Immature natural killer cell (primary cell): ENCODE measurements at places on chromosomes 12 and 14.
A peak's percentile ranks its signal among the peaks of the same experiment; 100 is the strongest.

DNA sequence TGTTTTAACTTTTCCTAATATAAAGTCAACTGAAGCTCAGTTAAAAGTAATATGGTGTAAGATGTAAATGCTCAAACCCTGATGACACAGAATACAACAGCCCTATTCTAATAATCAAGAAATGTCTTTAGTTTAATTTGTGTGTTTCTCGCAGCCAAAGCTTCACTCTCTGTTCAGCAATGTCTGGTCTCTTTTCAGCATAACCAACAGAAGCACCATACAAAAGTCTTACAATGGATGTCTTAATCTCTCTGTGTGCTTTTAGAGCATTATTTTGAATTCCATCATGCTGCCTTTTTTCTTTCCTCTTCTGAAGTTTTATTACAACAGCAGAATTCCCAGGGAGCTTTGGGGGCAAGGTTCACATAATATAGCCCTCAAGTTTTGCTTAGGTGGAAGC is 210.2 kb upstream of the NPAS3 start:
- DNase-seq, result no peak

DNA sequence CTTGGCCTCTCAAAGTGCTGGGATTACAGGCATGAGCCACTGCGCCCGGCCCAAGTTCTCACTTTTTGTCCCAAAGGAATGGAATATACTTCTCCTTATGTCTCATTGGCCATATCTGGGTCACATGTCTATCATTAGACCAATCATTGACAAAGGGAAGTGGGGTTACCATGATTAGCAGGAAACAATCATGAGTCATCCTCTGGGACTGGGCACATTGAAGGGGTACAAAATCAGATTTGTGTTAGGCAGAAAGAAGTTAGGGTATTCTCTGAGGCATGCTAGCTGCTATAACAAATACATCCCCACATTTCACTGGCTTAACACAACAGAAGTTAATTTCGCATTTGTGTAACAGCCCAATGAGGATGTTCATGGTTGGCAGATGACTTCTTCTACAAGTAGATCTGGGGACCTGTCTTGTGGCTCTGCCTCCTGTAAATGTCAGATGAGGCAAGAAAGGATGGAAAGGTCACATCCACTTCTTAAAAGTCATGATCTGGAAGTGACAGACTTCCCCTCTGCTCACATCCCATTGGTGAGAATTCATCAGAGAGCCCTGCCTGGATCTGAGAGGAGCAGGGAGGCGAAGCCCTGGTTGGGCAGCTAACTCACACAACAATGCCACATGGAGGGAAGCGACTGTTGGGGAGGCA is 3.1 kb downstream of the CCDC63 start:
- no peak for DNase-seq

DNA sequence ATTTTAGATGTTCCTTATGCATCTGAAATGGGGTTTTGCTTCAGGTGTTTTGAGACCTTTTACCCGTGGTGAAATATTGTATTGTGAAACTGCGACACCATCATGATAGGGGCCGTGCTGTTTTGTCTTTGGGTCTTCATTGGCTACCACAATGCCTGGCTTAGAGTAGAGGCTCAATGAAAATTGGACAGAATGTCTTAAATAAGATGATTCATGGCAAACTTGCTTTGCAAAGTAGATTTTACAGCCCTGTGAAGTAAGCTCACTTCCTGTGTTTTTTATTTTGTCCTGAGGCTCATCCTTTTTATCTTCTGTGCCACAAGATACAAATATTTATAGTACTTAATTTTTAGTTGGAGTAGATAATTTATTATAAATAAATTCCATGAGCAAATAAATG is 111.3 kb upstream of the FRMD6 start:
- DNase-seq, result no peak

DNA sequence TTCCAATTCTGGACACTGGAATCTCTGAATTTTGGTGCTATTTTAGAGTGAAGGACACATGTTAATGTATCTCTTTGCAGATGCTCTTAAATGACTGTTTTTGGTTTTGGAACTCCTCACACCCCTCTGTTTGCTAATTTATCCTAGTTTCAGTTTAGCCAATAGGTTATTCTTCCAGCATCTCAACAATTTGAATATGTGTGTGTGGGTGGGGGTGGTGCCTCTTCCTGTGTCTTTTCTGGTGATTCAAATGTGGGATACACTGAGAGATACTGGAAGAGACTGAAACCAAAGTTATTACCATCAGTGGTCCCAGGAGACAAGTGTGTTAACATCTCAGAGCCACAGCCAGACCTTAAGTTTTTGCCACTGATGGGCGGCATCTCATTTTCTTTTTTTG is 1317.4 kb upstream of the TMEM132C start:
- no peak for DNase-seq

GRCh38 chr12:52772188-52772587 is 5.0 kb downstream of the KRT76 start:
- no peak for DNase-seq

- no peak for DNase-seq
These were observed 209.1 kb downstream of the BCL11B start for GRCh38 chr14:99062772-99063418.

- DNase-seq, result no peak
These were observed 498.7 kb downstream of the TMEM121 start for GRCh38 chr14:106024983-106025604.

- no peak for DNase-seq
These were observed 10.0 kb downstream of the DDX51 start for GRCh38 chr12:132133952-132134652.

GRCh38 chr14:106872611-106873446 is 1346.4 kb downstream of the TMEM121 start:
- DNase-seq, result peak; percentile 64

- DNase-seq, result peak; percentile 20
These were observed 732 bp downstream of the ZNF664 start for GRCh38 chr12:123973552-123974341.

GRCh38 chr12:117076410-117077372 is 22.5 kb downstream of the TESC start:
- no peak for DNase-seq

DNA sequence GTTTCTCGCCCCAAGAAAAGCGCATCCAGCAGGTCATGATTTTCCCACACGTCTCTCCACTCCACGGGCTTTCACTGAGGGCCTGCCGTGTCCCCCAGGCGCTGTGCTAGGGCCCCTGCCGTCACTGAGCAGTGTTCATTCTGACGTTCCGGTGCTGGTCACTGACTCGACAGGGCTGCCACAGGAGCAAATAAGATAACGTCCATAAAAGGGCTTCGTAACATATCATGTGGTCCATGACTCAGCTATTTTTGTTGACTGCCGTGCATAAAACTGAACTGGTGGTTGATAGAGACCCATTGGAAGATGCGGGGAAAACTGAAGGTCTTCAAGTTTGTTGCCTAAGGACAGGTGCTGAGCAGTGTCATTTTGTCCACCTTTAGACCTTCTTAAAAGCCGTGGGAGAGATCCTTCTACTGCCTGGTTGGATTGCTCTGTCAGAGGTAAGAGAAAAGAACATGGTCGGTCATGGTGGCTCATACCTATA is 46.3 kb downstream of the ADGRD1 start:
- no peak for DNase-seq

DNA sequence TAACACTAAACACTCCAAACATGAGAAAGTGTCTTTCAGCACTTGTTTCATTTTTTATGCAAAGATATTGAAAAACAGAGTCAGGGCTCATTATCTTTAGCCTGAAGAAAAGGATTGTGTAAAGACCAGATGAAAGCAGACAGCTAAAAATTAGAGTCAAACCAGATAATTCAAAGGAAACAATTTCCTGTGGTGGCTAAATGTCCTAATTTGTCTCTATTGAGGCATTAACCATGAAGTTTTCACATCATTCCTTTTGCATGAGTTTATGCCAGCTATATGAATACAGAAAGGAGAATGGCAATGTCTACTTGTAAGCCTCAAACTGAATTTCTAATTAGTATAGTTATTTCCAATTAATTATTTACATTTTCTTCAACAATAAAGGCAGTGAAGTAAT is 338.5 kb downstream of the FSCB start:
- DNase-seq, result no peak

GRCh38 chr12:41606468-41607445 is 418.6 kb downstream of the PDZRN4 start:
- no peak for DNase-seq

DNA sequence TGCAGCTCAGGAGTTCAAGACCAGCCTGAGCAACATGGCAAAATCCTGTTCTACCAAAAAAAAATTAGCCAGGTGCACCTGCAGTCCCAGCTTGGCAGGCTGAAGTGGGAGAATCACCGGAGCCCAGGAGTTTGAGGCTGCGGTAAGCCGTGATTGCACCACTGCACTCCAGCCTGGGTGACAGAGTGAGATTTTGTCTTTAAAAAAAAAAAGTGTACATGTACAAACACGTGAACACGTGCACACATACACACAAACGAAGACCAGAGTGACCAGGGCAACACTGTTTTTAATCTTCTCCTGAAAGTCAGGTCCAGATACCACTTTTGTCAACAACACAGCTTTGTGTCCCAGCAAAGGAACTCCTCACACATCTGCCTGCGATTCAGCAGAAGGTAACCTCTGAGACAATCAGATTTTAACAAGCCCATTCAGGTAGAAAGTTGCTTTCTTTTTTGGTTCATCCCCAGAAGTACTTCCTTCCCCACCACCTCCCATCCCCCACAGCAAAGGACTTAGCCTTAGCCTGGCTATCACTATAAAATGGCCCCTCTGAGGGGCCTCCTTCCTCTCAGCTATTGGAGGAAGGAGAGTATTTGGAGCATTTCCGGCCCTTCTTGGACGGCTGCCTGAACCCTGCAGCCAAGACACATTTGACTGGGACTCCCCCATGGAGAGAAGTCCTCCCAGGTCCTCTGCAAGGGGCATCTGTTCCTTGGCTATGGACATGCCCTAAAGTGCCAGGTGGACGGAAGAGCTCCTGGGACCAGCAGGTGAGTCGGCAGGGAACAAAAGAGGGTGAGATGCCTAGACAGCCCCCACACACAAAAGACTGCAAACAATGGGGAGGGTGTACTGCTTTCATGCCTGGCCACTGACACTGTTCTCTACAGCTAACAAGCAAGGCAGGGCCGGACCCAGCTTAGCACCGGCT is 9.8 kb downstream of the CTDSP2 start:
- DNase-seq, result peak; percentile 36

- DNase-seq, result no peak
These were observed 130.9 kb upstream of the PLEKHA5 start for GRCh38 chr12:18998343-18999261.

GRCh38 chr12:108778053-108778452 is 46.7 kb upstream of the CORO1C start:
- DNase-seq, result no peak

- DNase-seq, result no peak
These were observed 19.1 kb upstream of the LDHB start for GRCh38 chr12:21676776-21677175.

- no peak for DNase-seq
These were observed 830 bp upstream of the TRMT61A start for GRCh38 chr14:103528146-103528586.

DNA sequence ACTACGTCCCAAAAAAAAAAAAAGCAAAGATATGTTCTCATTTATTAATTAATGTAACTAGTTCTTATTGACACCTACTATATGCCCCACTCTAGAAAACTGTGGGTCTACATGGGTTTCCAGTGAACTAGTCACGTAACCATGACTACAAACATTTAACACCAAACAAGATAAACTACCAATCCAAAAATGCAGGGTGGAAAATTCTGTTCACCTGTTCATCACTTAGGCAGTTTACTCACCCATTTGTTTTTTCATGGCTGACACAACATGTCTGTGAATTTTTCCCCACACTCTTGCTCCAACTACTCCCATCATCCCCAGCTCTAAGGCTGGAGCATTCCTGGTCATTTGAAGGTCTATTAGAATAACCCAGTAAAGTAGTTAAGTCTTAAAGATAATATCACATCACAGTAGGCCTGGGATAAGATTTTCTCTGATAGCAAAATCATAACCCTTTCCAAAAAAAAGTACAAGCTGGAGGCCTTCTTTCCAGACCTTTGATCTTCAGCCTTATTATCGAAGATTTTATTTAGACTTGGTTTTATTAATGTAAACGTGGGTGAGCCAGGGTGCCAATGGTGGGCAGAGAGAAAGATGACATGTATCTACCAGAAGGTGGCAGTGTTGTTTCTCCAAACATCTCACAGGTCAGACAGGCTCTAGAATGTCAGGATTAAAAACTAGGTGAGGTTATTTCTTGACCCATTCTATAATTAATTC is 61.6 kb upstream of the DAAM1 start:
- DNase-seq, result peak; percentile 54

- peak; percentile 16 for DNase-seq
These were observed 39.9 kb downstream of the BCL11B start for GRCh38 chr14:99231850-99232713.

DNA sequence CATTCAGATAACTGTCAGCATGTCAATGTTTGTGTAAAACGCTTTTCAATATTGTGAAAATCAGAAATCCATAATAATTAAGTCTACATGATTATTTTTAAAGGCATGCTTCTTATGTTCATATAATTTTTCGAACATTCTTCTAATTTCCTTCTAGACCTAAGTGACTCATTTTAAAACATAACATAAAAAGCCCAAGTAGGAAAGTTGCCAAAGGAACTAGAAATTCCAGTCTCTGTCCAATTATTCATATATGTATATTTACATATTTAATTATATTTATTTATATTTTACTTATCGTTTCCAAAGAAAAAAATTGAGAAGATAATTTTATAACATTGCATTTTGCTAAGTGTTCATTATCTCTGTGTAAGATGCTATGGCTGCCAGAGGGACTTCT is 110.4 kb downstream of the TMTC1 start:
- no peak for DNase-seq

DNA sequence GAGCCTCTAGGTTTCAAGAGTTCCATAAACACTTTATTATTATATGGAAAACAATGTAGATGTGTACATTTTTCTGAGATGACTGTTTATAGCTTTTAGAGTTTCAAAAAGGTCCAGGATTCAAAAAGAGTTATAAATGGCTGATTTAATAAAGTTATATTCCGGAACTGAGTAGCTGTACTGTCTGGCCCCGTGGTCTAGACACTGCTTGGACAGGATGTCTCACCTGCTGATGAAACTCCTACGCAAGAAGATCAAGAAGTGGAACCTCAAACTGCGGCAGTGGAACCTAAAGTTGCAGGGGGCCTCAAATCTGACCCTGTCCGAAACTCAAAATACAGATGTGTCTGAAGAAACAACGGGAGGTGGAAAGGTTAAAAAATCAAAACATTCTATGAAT is 69.7 kb downstream of the DCAF5 start:
- no peak for DNase-seq

GRCh38 chr14:59254146-59254910 is 65.9 kb downstream of the DAAM1 start:
- no peak for DNase-seq

DNA sequence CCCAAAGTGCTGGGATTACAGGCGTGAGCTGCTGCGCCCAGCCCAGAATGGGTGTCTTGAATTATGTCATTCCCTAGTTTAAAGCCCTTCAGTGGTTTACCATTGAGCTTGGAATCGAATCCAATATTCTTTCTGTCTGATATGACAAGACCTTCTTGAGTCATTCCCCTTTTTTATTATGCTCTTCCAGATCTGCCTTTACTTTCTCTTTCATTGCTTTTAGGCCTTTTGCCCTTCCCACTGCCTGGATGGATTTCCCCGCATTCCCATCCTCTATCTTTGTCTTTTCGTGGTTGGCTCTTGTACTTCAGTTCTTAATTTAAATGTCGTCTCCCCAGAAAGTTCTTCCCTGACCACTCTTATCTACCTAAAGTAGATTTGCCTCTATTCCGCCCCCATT is 1.6 kb downstream of the TRAFD1 start:
- DNase-seq, result no peak
